ENCODE measurements at places on chromosomes 16 and 17.
A peak's percentile ranks its signal among the peaks of the same experiment; 100 is the strongest.

DNA sequence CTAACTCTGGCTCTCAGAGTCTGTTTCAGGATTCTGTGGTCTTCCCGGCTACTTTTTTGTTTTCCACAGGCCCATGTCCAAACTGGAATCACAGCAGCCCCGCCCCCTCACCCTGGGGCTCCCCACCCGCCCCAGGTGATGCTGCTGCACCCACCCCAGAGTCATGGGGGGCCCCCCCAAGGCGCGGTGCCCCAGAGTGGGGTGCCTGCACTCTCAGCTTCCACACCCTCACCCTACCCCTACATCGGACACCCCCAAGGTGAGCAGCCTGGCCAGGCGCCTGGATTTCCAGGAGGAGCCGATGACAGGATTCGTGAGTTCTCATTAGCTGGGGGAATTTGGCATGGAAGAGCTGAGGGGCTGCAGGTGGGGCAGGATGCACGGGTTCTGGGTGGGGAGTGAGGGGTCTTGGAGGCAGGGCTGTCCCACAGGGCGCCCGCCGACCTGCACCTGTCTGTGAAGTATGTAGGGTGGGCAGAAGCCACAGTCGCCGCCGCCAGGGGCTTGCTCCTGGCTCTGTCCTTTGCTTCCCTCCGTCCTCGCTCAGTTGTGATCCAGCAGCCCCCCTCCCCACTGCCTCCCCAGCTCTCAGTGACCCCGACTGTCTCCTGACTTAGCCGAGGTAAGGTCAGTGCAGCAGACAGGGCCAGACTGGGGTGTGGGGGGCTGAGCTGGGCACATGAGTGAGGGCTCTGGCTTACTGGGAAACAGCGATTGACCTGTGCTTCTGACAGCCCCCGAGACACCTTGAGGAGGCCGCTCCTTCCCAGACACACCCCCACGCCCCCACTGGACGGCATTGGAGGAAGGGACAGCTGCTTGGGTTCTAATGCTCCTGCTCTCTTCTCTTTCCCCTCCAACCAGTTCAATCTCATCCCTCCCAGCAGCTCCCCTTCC is 10.0 kb downstream of the TUFM start:
- DNase-seq = no peak

DNA sequence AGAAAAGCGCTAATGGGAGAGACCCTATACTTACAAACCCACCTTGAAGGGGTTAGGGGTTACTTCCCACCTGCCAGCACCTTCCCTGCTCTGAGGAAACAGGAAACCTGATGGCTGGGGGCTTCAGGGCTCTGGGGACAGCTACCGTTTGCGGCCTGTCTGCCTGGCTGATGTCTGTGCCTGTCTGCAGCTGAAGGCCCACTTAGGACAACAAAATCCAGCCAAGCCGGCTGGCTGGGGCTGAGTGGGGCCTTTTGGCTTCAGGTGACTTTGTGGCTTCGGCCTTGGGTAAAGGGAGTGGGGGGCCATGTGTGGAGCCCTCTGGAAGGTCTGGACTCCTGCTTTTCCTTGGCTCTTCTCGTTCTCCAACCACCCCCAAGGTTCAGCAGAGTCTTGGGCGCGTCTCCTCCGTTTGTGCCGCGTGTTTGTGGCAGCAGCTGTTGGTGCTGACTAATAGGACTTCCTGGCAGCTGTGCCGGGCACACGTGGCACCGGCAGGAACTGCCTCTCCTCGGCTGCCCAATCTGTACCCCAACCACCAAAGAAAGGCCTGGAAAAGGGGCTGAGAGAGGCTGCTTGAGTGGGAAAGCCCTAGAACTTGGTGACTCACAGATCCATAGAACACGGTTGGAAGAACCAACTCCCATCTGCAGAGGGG is 186.7 kb downstream of the MSI2 start:
- peak; percentile 25 for DNase-seq

GRCh38 chr17:77873500-77874302 is 84.8 kb upstream of the TNRC6C start:
- no peak for DNase-seq

- DNase-seq = no peak
These were observed 29.4 kb upstream of the MTSS2 start for GRCh38 chr16:70715055-70715858.

- DNase-seq = no peak
These were observed 206.0 kb upstream of the CHMP6 start for GRCh38 chr17:80785477-80786178.

DNA sequence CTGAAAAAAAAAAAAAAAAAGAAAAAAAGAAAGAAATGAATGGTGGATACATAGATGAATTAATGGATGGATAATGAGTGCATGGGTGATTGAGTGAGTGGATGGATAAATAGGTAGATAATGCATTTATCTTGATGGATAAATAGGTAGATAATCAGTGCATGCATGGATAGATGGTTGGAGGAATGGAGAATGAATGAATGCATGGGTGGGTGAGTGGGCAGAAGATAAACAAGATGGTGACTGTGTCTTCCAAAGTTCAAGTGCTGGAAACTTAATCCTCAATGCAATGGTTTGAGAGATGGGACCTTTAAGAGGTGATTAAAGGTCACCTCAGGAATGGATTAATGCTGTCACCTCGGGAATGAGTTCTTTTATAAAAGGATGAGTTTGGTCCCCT is 6.8 kb upstream of the RNF112 start:
- DNase-seq = no peak

- no peak for DNase-seq
These were observed 446.7 kb downstream of the HS3ST3B1 start for GRCh38 chr17:14747603-14747950.

GRCh38 chr16:51111759-51112158 is 39.3 kb downstream of the SALL1 start:
- no peak for DNase-seq

- no peak for DNase-seq
These were observed 13.9 kb downstream of the EIF4A3 start for GRCh38 chr17:80132906-80133625.

GRCh38 chr17:35612924-35613521 is 25.9 kb downstream of the AP2B1 start:
- DNase-seq = no peak

DNA sequence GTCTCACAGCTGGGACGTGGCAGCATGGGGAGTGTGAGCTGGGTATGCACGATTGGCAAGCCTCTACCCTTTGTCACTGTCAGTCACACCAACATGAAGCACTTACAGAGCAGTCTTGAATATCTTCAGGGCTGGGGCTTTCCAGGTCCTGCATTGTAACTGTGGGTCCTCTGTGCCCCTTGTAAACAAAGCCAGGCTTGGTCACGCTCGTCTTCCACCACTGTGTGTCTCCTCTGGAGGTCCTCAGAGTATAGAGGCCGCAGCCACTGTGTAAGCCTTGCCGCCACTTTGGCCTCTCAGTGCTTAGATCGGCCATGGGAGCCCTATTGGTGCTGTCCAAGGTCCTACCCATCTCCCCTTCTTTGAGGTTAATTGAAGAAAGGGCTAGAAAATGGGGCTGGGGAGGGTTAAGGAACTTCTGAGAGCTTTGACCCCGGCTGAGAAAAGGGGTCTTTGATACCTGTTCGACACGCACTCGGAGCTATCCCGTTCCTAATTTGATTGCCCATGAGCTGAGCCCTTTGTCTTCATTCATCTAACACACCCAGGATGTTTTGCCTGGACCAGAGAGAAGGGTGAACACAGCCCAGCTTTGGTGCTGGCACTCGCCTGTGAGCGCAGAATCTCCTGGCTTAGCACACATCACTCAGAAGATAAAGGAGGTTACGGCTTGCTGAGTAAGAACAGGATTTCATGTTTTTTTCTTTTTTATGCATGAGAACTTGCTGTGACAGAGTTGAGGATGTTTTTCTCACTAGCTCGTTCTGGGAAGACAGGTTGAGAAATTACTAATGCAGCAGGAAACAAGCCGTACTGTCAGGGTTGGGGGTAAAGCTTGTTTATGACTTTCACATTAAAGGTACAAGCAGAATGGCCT is 267.9 kb downstream of the CPPED1 start:
- no peak for DNase-seq

DNA sequence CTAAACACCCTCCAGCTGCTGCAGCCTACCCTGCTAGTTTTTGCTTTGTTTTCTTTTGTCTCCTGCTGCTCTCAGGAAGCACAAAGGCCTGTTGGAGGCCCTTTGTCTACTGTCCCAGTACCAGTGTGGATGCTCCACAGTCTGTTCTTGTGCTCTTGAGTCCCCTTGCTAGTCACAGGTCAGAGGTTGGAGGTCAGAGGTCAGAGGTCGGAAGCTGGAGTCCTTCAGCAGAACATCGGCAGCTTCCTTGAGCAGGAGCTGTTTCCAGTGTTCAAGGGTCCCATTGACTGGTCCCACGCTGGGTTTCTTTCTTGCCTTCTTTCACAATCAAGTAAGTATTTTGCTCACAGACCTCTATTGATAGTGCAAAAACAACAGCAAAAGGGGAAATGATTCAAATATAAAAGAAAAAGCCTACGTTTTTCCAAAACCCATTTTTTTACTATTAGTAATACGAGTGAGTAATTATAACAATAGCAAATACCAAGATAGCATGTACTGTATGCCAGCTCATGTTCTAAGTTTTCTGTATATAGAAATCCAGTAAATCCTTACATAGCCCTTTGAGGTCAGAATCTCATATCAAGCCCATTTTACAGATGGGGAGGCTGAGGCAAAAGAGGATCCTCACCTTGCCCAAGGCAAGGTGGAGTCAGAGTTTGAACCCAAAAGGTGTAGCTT is 10.9 kb upstream of the IL34 start:
- DNase-seq = no peak

- no peak for DNase-seq
These were observed 13.7 kb downstream of the BLMH start for GRCh38 chr17:30278032-30278431.

DNA sequence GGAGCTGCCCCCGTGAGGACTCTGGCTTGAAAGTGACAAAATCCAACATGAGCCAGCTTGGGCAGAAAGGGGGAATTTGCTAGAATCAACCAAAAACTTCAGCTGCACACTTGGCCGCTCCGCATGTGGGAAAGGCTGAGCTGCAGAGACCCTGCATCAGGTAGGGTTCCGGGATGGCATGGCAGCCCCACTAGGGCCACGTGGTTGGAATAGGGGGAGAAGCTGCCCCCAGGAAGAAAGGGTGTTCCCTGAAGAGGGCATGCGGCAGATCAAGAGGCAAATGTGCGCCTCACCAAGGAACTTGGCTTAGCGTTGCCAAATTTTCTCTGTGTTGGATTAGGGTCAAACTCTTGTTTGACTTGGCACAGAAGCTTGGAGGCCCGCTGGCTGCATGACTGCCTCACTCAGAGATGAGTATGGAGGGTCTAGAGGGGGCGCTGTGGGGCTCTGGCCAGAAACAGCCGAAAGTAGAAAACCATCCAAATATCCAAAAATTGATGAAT is 29.2 kb upstream of the WFIKKN2 start:
- DNase-seq = no peak

DNA sequence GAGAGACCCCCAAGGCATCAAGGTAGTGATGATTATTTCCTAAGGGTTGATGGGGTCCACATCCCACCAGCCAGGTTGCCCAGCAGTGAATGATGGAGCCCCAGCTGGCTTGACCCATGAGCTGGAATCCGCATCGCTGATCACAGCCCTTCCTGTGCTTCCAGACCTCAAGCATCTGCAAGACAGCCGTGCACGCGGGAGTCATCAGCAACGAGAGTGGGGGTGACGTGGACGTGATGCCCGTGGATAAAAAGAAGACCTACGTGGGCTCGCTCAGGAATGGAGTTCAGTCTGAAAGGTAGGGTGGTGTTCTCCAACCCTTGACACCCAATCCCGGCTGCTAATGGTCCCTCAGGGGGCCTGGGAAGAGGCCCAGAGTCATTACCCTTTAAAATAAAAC is 69.3 kb downstream of the CRISPLD2 start:
- no peak for DNase-seq

GRCh38 chr16:81646561-81646960 is 132.5 kb upstream of the PLCG2 start:
- no peak for DNase-seq

DNA sequence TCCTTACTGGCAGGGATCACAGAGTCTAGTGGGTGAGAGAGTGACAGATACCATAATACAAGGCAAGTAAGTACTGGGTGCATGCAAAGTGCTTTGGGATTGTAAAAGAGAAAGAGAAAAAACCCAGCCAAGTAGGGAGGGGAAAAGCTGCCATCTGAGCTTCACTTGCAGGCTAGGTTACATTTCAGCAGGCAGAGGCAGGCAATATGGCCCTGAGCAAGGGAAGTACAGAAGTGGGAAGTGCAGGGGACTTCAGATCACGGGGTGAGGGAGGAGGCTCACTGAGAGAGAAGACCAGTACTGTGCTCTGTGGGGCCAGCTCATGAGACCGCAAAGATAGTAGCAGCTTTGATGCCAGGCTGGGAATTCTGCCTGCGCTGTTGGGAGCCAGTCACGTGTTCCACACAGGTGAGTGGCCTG is 230.6 kb downstream of the MSI2 start:
- no peak for DNase-seq

GRCh38 chr16:66224626-66225025 is 141.9 kb upstream of the CDH5 start:
- no peak for DNase-seq

DNA sequence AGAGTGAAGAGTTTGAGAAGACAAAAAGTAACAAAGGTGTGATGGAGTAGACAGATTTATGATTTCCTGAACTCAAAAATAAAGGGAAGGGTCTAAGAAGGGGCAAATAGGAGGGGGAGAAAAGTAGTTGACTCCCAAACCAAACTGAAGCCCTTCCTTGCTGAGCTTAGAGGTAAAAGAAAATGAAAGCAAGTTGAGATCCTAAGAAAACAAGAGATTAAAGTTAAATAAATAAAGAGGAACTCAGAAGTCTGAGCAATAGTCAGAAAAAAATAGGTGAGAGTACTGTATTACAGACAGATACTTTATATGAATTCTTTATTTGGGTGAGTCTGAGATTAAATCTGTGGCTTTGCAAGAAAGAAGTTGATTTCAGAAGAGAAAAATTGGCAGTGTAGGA is 3.3 kb upstream of the PSMD12 start:
- DNase-seq = no peak

DNA sequence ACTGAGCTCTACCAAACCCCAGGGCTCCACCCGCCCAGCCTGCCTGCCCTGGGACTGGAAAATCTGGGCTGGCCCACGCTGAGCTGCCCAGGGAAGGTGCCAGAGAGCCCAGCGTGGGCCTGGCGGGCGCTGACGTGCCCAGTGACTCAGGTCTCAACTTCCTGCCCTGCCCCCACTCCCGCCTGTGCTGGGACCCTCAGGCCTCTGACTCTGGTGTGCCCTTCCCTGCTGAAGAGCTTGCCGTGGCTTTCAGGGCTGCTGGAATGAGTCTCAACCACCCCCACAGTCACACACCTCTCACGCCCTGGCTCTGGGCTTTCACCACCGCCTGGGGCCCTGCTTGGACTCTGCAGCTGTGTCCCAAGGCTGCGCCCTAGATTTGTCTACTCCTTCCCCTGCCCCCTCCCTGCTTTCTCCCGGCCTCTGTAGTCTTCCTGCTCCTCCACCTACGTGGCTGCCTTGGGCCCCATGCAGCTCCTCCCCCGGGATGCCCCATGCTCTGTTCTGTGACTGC is 10.4 kb downstream of the LLGL1 start:
- no peak for DNase-seq

GRCh38 chr16:17921357-17921978 is 415.1 kb downstream of the NPIPA8 start:
- no peak for DNase-seq

GRCh38 chr17:11871773-11872172 is 125.5 kb downstream of the ZNF18 start:
- no peak for DNase-seq
